ENCODE measurements at places on chromosomes 5 and 9. TPM values are rescaled to one million over a fixed set of nuclear protein-coding genes. Genes with fewer than 3 reads are reported as not detected.

- no peaks in the 10 kb centered on the region for H3K4me1 ChIP-seq
- peaks cover 15% of the 10 kb centered on the region for H3K27me3 ChIP-seq
- H3K27ac ChIP-seq, result no peak overlapping the region
- DNase-seq, result no peak
- H3K4me3 ChIP-seq, result no peak overlapping the region
These were observed 43.7 kb downstream of the OR2V1 start for GRCh38 chr5:181087309-181087708.

NMUR2 gene
- 0.83 TPM for total RNA-seq

GRCh38 chr5:126589536-126590297 lies 5.3 kb downstream of the ALDH7A1 start:
- H3K27me3 ChIP-seq, result no peaks in the 10 kb centered on the region
- no peak overlapping the region for H3K4me3 ChIP-seq
- no peak for DNase-seq
- H3K4me1 ChIP-seq, result peaks cover 6% of the 10 kb centered on the region
- H3K36me3 ChIP-seq, result peaks cover 38% of the 10 kb centered on the region
- no peak overlapping the region for H3K27ac ChIP-seq

SLC6A3 gene
- total RNA-seq, result 1.1 TPM

DNA sequence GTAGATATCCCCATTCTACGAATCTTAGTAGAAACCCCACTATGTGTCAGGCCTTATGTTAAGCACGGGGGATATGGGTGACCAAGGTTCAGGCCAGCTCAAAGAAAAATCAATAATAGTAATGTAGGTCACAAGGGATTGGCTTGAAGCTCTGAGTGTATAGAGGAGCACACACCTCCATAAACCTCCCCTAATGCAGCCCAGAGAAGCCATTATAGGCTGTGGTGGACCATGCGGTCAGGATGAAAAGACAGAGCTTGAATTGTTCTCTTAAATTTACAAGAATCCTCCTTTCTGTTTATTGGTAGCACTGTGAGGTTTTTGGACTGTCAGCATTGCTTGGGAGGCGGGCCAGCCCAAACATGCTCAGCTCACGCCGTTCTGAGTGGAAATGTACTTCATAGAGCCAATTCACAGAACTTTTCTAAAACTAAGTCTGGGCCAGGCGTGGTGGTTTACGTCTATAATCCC lies 9.1 kb downstream of the PDE6A start:
- H3K36me3 ChIP-seq, result no peaks in the 10 kb centered on the region
- no peak overlapping the region for H3K27ac ChIP-seq
- no peaks in the 10 kb centered on the region for H3K27me3 ChIP-seq
- no peak for DNase-seq
- H3K4me3 ChIP-seq, result no peak overlapping the region

GRCh38 chr5:75567710-75568109 lies 43.5 kb upstream of the ANKDD1B start:
- H3K36me3 ChIP-seq, result peaks cover 5% of the 10 kb centered on the region
- H3K4me1 ChIP-seq, result no peaks in the 10 kb centered on the region
- H3K4me3 ChIP-seq, result no peak overlapping the region
- peak; percentile 3 for DNase-seq
- H3K27ac ChIP-seq, result no peak overlapping the region

HCN1 gene
- total RNA-seq, result 16.7 TPM

ZNF462 gene
- total RNA-seq, result 47.6 TPM

DNA sequence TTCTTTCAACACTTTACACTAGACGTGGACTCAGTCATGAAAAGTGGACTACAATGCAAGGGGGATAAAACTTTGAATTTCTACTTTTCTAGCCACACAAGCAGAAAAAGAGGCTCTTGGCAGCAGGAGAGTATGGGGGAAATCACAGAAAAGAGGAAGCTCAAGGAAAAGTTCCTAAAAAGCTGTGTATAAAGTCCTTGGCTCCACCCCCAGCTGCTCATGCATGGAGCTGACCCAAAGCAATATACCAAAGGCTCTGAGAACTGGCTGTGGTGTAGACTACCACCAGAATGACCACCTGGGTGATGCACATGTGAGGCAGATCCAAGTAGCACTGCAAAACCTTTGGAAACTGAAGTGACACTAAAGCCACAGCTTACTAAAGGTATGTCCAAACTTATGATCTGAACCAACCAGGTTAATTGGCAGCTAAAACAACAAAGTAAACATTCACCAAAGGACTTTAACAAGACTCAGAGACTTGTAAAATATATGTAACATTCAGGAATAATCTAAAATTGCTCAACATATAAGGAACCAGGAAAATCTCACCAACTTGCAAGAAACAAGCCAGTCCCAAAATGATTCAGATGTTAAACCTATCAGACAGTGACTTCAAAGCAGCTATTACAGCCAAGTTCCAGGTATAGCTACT lies 55.5 kb upstream of the RASGRF2 start:
- no peak overlapping the region for H3K4me3 ChIP-seq
- H3K4me1 ChIP-seq, result no peaks in the 10 kb centered on the region
- no peaks in the 10 kb centered on the region for H3K27me3 ChIP-seq
- no peak overlapping the region for H3K27ac ChIP-seq
- no peak for DNase-seq

DNA sequence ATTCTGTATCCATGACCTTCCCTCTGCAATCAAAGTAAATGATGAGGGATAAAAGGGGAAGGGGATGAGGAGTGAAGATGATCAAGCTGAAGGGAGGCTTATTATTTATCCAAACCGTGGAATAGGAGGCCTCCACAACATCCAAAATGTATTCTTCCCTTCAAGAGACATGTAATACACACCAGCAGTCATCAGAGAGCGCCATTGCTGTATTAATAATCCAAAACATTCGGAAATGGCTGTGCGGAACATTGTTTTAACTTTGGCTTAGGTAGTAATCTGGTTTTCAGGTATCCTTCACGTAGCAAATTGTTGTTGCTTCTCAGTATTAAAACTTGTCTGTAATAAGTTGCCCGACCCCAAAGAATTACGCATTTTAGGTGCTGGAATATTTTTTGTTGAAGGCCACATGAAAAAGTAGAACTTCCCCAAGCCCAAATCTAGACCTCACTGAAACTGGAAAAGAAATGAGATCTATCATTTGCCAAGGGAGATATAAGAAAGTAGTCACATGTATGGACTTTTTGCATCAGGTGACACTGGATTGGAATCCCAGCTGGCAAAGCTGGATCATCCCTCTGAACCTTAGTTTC lies 2.6 kb upstream of the BOD1 start:
- peak; percentile 76 for DNase-seq
- H3K4me3 ChIP-seq, result no peak overlapping the region
- H3K27ac ChIP-seq, result no peak overlapping the region
- no peaks in the 10 kb centered on the region for H3K36me3 ChIP-seq

GRCh38 chr5:151622367-151623088 lies 31.4 kb upstream of the FAT2 start:
- peaks cover 7% of the 10 kb centered on the region for H3K4me1 ChIP-seq
- no peaks in the 10 kb centered on the region for H3K27me3 ChIP-seq
- no peak for DNase-seq
- no peak overlapping the region for H3K4me3 ChIP-seq

DNA sequence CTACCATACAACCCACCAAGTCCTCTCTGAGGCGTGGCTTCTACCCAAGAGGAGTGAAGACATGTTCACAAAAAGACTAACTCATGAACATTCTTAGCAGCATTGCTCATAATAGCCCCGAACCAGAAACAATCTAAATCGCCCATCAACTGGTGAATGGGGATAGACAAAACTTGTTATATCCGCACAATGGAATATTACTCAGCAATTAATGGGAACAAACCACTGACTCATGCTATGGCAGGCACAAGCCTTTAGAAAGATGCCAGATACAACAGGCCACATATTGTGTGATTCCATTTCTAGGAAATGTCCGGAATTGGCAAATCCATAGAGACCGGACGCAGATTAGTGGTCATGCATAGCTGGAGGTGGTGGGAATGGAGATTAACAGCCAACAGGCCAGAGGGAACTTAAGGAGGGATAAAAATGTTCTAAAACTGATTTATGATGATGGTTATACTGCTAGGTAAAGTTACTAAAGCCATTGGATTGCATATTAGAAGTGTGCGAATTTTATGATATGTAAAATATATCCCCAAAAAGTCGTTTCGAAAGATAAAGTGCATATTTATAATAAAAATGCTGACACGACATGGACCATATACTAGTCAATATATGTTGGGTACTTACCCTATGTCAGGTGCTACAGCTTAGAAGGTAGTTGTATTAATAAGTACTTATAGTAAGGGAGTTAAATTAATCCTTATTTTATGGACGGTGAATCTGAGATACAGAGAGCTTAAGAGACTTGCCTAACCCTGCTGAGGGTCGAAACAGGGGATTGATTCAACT lies 55.4 kb downstream of the LHX2 start:
- H3K27me3 ChIP-seq, result no peaks in the 10 kb centered on the region
- no peaks in the 10 kb centered on the region for H3K36me3 ChIP-seq
- no peaks in the 10 kb centered on the region for H3K4me1 ChIP-seq
- no peak overlapping the region for H3K4me3 ChIP-seq
- H3K27ac ChIP-seq, result no peak overlapping the region
- no peak for DNase-seq

- peak; percentile 42 for DNase-seq
- H3K4me3 ChIP-seq, result no peak overlapping the region
- H3K4me1 ChIP-seq, result peaks cover 3% of the 10 kb centered on the region
- no peaks in the 10 kb centered on the region for H3K27me3 ChIP-seq
- no peak overlapping the region for H3K27ac ChIP-seq
These were observed 38.9 kb downstream of the LYRM7 start for GRCh38 chr5:131209506-131210150.

DNA sequence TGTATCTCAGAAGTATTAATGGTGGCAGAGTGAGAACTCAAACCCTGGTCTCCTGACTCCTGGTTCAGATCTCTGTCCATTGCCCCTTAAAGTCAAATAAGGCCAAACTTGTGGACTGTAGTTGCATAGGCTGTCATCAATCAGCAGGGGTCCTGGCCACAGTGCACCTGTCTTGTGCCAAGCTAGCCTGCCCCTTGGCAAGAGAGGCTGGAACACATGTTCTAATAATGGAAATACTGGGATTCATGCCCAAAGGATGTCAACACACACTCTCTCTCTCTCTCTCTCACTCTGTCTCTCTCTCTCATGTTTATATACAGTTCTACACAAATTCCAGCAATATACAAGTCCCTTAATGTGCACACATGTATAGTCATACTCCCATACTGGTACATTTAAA lies 44.3 kb downstream of the GLRA1 start:
- no peak overlapping the region for H3K4me3 ChIP-seq
- H3K27me3 ChIP-seq, result no peaks in the 10 kb centered on the region
- H3K4me1 ChIP-seq, result peaks cover 6% of the 10 kb centered on the region
- H3K27ac ChIP-seq, result no peak overlapping the region
- no peaks in the 10 kb centered on the region for H3K36me3 ChIP-seq

- H3K27me3 ChIP-seq, result no peaks in the 10 kb centered on the region
- no peak overlapping the region for H3K4me3 ChIP-seq
- H3K36me3 ChIP-seq, result no peaks in the 10 kb centered on the region
- H3K4me1 ChIP-seq, result no peaks in the 10 kb centered on the region
These were observed 249.7 kb upstream of the DAB2 start for GRCh38 chr5:39674209-39675082.

PLCXD3 gene
- 4.4 TPM for total RNA-seq

CFAP157 gene
- total RNA-seq, result 1.1 TPM

CLK4 gene
- 58.5 TPM for total RNA-seq

GRCh38 chr5:78640662-78641474 lies 7.7 kb downstream of the LHFPL2 start:
- H3K27me3 ChIP-seq, result no peaks in the 10 kb centered on the region
- H3K4me3 ChIP-seq, result no peak overlapping the region
- no peak for DNase-seq
- H3K27ac ChIP-seq, result peak overlapping the region; percentile 10

Data from spinal cord (tissue), 10 donors.